ENCODE measurements at places on chromosomes 2 and 18.

- no peak for DNase-seq
Observed at GRCh38 chr2:42639340-42640077, 71.1 kb downstream of the MTA3 start.

DNA sequence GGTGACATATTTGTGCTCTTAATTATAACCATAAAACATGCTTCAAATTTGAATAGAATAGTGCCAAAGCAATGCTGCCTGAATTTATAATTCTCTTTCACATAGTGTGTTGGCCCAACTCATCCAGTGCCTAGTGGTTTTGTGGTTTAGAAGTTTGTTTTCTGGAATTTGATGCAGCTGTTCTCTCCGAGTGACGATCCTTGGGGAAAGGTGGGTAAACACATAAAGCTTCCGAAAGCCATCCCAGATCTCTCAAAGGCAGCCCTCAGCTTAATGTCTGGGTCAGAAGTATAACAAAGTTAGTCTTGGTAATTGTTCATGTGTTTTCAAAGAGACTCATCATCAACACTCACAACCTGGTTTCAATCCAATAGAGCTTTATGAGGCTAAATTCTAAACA, 235.6 kb upstream of the CDH2 start:
- no peak for DNase-seq

- DNase-seq: no peak
Observed at GRCh38 chr2:146477383-146477782, 1367.4 kb upstream of the ACVR2A start.

DNA sequence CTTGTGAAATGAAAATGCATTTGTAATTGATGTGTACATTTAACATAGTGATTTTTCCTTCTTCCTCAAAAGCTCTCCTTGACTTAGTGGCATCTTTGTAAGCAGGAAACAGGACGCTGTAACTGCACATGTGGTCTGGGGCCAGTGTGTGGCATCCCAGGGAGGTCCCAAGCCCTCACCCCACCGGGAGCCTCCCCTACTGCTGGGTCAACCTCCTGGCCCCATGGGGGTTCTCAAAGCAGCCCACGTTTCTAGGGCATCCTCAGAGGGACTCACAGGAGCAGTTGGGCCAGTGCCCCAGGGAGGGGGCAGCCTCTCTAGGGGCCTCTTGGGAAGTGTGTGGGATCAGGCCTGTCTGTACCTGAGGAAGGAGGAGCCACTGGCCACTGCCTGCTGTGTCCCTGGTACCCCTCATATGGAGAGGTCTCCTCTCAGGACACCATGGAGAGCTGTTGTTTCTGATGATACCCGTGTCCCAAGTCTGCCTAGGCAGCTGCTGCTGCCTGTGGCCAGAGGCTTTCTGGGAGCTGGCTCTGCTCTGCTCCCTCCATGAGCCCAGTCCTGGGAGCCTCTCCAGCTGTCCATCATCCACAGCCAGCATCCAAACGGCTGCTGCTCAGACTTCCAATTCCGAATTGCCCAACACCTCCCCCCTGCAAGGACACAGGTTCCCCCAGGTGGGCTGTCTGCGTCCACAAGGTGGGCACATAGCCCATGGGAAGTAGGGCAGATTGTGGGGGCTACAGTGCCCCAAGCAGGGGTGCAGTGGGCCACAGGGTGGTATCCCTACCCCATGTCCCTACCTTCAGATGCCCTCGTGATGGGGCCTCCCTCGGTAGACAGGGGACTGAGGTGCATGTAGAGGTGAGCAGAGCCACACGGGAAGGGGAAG, 13.4 kb downstream of the ARHGEF4 start:
- DNase-seq: no peak

DNA sequence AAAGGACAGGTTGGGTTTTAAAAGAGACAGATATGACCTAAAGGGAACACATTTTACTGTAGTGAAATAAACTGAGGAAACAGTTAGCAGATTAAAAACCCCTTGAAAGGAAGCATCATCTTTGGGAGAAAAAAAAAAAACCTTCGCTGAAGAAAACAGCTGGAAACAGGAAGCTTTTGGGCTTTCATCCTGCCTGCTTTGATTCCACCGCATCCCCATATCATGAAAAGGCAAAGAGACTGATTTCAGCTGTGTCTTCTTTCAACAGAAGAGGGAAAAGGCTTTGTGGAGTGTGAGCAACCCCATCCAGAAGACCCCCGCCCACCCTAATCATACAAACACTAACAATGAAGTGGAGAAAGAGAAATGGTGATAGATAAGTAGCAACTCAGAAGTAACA, 86.4 kb downstream of the TCF4 start:
- no peak for DNase-seq

- DNase-seq: no peak
Observed at GRCh38 chr2:11865378-11865777, 118.9 kb downstream of the LPIN1 start.

- DNase-seq: no peak
Observed at GRCh38 chr2:127065299-127065939, 41.5 kb downstream of the BIN1 start.

- DNase-seq: no peak
Observed at GRCh38 chr18:9960258-9960904, 46.6 kb downstream of the VAPA start.

- peak; percentile 8 for DNase-seq
Observed at GRCh38 chr2:129748653-129749052, 230.8 kb upstream of the RAB6C start.

- DNase-seq: no peak
Observed at GRCh38 chr2:136178941-136179601, 61.1 kb upstream of the CXCR4 start.

DNA sequence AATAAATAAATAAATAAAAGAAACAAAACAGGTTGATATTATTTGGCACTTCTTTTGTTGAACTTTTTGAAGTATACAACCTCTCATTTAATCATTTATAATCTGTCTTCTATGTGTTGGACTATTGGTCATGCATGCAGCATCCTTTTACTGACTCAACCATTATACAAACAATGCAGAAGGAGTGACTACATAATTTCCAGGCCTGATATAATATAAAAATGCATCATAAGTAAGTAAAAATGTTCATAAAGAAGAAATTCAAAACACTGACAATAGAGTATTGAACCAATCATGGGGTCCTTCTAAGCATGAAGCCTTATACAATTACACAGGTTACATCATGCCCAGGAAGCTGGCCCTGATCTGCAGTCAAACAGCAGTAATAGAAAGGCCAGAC, 141.5 kb upstream of the FN1 start:
- no peak for DNase-seq

DNA sequence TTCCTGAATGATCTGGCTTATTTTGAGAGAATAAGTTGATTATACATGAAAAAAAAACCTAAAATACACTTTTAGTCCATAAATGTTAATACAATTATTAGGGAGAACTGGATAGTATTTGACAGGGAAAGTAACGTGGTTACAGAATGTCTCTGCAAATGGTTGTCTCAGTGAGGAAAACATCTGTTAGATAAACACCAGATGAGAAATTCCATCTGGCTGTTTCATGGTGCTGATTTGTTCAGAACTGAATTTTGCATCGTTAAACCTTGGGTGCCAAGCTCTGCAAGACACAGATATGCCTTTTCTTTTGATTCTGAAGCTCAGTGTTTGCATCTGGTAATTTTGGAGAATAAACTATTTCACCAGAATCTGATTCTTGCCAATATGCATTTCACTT, 90.4 kb downstream of the SCN3A start:
- DNase-seq: no peak

- no peak for DNase-seq
Observed at GRCh38 chr2:15563227-15564100, 2.3 kb upstream of the NBAS start.

GRCh38 chr2:165897726-165898125, 55.9 kb downstream of the TTC21B start:
- DNase-seq: no peak

- DNase-seq: no peak
Observed at GRCh38 chr18:31195063-31195462, 32.4 kb upstream of the DSC1 start.

DNA sequence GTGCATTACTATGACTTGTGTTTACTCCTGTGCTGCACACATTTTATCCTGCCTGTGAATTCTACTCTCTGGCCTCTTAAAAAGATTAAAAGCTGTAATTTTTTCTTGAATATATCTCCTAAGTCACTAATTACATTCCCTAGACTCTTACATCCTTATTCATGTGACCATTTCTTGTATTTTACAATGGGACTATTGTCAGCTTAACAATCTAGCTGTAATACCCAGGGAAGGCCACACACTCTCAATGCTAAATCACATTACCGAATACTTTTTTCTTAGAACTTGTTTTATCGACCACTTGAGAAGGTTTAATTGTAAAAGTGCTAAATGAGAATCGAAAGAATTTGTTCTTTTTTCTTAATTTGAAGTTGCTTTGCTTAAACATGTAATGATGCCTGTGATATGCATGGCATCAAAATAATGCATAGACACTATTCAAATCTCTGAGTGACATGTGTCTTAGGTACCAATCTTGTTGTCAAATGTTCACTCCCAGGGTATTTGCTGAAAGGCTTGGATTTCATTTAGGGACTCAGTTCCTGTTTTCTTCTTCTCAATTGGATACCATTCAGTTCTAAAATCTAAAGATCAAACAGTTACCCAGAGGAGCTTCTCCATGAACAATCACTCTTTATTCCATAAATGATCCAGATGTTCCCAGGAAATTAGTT, 498.5 kb downstream of the DPP10 start:
- DNase-seq: no peak

DNA sequence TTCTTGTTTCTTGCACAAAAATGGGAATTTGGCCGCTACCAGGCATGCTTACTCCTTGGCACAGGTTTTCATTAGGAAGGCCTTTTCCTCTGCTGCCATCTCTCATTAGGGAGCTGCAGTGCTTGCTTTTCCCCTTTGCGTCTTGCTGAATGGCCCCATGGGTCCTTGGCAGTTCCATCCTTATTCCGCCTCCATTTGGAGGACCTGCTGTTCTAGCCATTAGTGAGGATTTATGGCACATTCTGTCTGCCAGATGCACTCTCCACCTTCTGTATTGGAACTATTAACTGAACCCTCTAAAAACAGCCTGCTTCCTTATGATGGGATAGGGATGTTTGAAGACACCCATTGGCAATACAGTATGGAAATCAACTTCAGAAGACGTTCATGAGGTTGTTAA, 103.5 kb upstream of the NOSTRIN start:
- DNase-seq: no peak

DNA sequence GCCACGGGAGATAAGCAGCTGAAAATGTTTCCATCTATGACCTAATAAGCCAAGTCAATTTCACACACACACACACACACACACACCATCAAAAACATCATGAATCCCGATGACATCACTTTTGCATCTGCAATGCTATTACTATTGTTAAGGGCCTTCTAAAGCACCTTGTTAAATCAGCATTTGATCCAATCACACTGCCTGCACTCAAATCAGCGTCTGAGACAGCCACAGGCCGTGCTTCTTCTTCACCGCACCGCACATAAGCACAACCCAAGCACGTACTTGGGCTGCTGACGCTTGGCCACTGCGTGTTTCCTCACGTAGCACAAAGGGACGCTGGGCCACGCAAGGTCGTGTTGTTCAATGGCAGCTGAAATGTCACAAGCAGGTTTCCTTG, 15.8 kb upstream of the MTCL1 start:
- no peak for DNase-seq

- DNase-seq: no peak
Observed at GRCh38 chr18:59038295-59039039, 101.2 kb upstream of the SEC11C start.

GRCh38 chr2:215779912-215780311, 233.4 kb downstream of the MREG start:
- DNase-seq: no peak

GRCh38 chr2:18927525-18928232, 338.3 kb upstream of the NT5C1B start:
- no peak for DNase-seq

- DNase-seq: no peak
Observed at GRCh38 chr2:48566592-48567310, 36.8 kb downstream of the STON1 start.

- DNase-seq: no peak
Observed at GRCh38 chr2:217553679-217554078, 449.1 kb downstream of the TNS1 start.

GRCh38 chr2:168992591-168993349, 38.4 kb downstream of the ABCB11 start:
- no peak for DNase-seq

- DNase-seq: no peak
Observed at GRCh38 chr2:115219296-115219695, 776.9 kb downstream of the DPP10 start.

DNA sequence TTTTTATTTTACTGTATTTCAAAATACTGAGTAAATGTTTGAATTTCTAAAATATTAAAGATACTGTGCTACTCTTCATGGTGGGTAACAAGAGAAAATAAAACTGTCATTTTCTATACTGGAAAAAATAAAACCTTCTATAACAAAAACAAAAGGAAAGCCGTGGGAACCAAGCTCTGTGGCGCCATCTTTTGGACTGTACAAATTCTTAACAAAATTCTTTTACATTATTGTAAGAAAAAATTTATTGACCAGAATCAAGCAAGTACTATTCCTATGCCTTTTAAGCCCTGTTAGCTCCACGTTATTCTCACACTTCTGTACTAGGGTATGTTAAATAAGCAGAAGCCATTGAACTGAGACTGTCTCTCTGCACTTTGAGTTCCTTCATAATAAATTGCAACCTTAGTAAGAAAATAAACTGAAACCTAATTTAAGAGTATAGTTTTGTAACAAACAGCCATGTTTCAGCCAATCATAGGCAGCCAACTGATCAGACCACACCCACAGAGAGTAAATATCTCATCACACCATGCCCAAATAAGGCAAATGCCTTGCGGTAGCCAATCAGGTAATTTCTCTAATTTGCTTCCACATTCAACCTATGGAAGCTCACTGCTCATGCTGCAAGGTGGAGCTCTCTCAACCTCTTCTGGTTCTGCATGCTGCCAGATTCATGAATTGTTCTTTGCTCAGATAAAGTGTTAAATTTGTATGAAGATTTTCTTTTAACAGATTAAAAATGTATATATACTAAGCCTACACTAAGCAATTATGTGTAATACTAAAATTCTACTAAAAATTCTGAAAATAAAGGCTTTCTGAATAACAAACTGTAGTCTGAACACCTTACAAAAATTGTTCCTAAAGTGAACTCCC, 42.2 kb downstream of the HIBCH start:
- peak; percentile 45 for DNase-seq

DNA sequence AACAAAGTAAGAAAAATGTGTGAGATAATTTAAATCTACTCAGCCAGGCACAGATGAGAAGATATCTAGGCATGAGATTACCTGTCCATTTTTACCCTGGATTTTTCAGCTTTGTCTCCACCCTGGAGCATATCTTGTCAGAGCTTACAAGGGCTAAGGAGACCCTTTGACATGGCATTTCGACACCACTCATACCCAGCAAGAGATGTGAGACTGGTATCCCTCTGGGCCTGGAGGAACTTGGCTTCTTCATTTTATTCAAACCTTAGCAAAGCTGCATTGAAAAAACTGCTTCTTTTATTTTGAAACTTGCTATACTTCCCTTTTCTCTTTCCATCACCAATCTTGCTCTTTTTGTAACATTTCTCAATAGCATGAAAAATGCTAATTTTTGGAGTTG, 194.9 kb upstream of the HNMT start:
- no peak for DNase-seq

- no peak for DNase-seq
Observed at GRCh38 chr2:60317034-60317386, 236.4 kb downstream of the BCL11A start.
